NCI-H1092 treated with DMSO at 0.1 percent for 48 hours (cell line): ENCODE measurements at places on chromosomes 2 and 18.
A peak's percentile ranks its signal among the peaks of the same experiment; 100 is the strongest.

DNA sequence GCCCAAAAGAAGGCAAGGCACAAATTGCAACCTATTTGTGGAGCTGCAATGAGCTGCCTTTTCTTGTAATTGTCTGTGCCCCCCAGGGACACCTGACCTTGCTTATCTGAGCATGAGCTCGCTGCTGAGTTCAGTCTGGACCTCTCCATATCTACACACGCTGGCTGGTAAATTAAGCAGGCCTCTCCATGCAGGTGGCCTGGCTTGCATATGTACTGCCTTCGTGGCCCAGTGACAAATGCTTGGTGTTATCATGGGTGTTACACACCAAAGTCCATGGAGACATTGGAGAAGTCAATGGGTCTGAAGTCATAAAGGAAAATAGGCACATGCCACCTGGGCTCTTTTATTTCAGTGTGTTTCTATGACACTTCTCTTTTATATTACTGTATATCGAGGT is 121.2 kb downstream of the IRS1 start:
- DNase-seq, result no peak

GRCh38 chr2:32502941-32503340 is 124.9 kb upstream of the TTC27 start:
- no peak for DNase-seq

DNA sequence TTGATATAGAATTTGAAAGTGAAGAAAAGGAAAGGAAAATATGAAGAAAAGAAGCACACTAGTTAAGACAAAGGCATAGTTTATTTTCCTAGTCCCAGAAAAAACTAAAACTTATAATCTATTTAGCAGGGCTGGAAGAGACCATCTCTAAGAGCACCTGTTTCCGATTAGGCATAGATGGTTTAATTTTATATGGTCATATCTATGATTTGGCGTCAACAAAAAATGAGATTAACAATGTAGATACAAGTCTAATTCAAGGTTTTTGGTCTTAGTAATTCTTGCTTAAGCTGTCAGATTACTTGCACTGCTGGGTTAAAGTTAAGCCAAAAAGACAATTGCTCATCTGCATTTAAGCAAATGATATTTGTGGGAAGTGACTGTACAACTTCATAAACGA is 502.5 kb upstream of the FSHR start:
- no peak for DNase-seq

DNA sequence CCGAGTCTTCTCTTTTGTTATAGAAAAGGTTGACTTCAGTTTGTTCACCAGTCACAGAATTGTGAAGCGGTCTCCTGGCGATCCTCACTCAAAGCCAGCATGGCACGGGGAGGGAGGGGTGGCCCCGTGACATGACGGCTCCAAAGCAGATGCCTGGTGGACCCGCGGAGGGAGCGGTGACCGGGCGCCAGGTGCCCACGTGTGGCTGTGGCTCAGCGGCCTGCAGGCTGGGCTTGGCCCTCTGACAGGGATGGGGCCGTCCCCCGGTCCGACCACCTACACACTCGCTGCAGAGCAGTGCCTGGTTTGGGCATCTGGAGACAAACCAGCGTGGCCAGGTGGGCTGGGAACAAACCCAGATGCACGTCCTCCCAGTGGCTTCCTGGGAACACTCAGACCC is 129.1 kb upstream of the SNTG2 start:
- DNase-seq, result no peak

GRCh38 chr2:110101280-110101844 is 14.3 kb downstream of the MALL start:
- peak; percentile 92 for DNase-seq

DNA sequence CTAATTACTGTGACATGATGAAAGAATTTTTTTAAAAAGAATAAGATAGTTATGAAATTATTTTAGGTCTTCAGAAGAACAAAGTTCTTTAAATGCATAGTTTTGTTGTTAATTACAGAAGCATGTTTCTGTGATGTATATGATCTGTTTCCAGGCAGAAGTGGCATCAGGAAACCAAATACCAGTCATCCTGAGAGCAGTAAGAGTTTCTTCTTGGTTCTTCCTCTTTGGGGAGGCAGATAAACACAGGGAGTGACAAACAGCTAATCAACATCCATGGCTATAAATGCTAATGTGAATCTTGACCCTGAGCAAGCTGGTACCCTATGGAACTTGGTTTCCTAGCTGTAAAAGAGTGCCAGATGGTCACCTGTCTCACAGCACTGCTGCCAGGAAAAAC is 29.2 kb downstream of the WIPF1 start:
- DNase-seq, result no peak

- DNase-seq, result no peak
Observed at GRCh38 chr2:170404846-170405245, 226.9 kb downstream of the MYO3B start.

DNA sequence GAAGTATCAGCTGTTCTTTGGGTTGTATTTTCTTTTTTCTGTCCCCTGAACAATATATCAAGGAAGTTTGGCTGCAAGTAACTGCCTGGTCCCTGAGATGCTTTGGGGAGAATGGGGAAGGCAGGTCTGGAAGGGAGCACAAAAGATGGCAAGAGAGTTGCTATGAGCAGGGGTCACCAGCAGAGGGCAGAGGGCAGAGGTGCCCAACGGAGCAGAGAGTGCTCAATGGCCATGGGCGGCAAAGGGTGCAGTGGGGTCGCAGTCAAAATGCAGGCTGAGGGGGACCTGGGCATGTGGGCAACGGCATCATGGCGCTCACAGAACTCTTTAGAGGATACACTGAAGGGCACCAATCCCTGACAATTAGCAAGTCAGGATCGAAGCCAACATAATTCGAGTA is 107.7 kb upstream of the ATP8B1 start:
- DNase-seq, result no peak

- DNase-seq, result no peak
Observed at GRCh38 chr2:205714789-205715720, 32.8 kb downstream of the NRP2 start.

DNA sequence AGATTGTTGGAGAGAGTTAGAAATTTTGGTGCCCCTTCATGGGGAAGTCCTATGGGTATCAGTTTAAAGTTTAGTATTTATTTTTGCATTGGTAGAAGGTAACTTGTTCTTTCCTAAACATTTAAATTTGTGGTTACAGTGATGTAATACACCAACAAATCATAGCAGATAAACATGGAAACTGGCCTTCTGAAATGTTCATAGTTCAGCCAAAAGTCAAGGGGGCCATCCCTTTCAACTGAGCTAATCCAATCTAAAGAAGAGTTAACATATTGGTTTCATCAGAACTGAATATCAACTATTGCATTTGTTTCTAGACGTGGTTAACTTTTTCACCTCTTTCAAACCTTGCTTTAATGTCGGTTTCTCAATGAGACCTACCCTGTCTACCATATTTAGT is 46.3 kb downstream of the PPP1R1C start:
- no peak for DNase-seq

GRCh38 chr2:143160732-143161707 is 31.8 kb downstream of the ARHGAP15 start:
- no peak for DNase-seq

GRCh38 chr18:58728719-58729118 is 57.5 kb downstream of the MALT1 start:
- no peak for DNase-seq

GRCh38 chr18:59456657-59457056 is 97.6 kb upstream of the LMAN1 start:
- DNase-seq, result no peak

DNA sequence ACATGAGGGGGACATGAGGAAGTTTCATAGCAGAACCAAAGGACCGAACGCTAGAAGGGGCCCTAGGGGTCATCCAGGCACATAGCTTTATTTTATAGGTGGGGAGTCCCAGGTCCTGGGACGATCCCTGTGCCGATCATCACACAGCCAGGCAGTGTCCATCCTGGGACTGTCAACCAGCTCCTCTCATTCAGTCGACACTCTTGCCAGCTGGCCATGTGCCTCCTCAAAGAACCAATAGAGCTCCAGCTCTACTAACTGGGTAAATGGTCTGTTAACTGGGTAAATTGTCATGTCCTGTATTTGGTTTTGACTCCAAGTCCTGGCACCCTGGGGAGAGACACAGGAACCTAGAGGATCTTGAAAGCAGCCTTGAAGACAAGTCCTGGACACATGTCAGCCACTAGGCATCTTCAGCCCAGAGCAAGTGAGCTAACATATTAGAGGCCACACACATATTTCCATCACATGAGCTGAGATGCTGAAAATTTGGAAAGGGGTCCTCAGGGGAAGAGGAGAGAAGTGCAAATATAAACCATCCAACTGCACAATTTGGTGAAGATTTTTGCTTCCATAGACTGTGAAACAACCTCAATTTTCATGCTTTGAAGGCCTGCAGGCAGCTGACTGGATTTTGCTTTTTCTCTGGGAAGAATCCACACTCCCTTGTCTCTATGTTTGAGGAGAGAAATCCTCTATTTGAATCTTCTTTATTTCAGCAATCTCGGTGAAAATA is 361.1 kb upstream of the SLC14A2 start:
- no peak for DNase-seq

- DNase-seq, result no peak
Observed at GRCh38 chr2:20288642-20289340, 61.9 kb downstream of the PUM2 start.

GRCh38 chr18:13471971-13472628 is 253.5 kb downstream of the LDLRAD4 start:
- peak; percentile 60 for DNase-seq

DNA sequence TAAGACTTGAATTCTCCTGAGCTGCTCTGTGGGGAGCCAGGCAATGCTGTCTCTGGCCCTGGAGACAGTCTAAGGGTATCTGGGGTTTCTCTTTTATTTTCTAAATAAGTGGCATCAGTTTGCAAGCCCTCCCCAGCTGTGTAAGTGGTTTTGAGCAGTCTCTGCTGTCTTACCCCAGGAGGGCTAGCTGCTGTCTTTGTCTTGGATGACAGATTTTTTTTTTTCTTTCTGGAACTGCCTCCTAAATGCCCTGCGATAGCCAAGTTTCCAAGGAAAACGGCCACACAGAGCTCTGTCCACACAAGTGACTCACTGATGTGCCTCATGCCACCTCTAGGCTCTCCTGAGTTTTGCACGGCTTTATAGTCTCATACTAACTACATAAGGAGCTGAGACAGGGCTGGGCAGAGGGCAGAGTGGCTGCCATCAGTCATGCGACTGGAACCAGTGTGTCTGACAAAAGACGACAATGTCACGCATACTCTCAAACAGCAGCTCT is 37.2 kb upstream of the THOC1 start:
- DNase-seq, result no peak

DNA sequence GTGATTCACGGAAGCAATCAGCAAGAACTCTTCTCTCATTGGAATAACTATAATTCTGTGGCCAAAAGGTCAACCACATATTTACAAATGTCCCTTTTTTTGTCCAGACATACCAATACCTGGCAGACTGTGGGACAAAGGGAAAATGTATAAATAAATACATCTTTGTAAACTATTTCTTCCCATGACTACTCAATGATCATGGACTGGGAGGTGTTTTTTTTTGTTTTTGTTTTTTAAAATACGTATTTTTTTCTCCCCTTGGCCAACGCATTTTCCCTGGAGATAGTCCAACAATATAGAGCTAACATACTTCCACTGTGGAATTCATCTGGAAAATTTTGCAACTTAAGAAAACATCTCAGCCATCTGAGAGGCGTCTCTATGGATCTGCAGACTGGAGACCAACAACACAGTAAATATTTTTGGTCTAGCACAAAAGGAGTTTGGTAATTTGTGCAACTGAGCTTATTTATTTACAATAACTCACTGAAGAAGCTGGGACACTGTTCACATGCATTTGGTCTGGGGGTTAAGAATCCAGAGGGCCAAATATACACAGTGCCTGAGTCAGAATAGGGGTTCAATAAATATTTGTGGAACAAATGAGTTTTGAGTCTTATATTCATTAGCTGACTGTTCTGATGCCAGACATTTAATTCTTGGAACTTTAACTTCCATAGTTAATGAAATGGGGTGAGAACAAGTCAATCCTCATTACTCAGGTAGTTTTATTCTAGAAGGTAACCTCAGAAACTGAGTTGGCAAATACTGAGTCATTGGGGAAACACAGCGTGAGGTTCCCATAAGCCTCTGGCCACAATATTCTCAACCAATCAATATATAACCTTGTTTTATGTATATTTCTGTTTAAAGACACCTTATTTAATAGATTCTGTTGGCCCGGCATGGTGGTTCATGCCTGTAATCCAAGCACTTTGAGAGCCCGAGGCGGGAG is 36.2 kb downstream of the CCBE1 start:
- DNase-seq, result no peak

- no peak for DNase-seq
Observed at GRCh38 chr18:11807233-11807632, 44.0 kb upstream of the CHMP1B start.

DNA sequence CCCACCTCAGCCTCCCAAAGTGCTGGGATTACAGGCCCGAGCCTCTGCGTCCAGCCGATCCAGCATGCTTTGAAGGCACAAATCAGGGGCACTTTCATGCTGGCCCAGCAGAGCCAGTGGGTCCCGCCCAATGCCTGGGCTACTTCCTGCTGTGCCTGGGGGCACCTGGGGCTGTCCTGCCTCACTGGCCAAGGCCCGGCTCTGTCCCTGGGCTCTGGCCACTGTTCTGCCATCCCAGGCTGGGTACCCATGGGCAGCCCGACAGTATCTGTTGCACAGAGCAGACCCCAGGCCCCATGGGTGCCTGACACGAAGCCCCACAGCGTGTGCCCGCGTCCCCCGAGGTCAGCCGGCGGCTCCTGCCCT is 6.8 kb upstream of the GAL3ST2 start:
- DNase-seq, result no peak

GRCh38 chr2:223113161-223113560 is 61.2 kb downstream of the KCNE4 start:
- no peak for DNase-seq

DNA sequence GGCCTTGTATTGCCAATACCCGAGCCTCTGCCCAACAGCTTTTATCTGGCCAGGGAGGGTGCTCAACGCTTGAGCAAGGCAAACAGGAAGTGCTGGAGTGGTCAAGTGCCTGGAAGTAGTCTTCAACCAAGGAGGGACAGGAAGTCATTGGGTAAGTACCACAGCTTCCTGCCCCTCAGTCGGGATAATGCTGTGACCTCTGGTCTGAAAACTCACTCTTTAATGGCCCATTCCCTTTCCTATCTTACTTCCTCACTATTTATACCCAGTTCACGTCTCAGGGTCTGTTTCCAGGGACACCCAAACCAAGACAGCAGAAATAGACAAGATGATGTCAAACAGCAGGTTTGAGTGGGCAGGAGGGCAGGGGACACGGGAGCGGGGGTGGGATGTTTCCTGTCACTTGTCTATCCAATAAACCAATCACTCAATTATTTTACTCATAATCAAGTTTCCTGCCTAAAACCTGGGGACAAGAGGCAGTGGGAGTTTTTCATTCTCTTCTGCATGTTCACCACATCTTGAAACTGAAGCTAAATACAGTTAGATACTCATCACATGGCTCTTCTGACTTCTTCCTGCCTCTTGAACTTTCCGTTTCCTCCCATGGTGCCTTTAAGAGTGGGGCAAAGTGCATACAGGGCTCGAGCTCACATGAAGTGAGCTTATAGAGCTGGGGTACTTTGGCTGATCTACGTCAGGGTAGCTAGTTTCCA is 68.9 kb upstream of the CAB39 start:
- no peak for DNase-seq

DNA sequence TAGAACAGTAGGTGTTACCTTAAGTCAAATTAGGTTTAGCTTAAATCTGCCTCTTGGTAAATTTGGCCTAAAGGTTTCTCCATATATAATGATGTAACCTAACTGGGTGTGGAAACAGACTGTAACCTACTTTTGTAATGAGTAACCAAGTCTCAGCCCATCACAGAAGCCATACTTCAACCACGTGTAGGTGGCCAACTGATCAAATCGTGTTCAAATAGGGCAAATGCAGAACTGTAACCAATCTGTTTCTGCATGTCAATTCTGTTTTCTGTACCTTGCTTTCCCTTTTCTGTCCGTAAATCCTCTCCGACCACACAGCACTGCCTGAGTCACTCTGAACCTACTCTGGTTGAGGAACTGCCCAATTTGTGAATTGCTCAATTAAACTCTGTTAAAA is 34.0 kb upstream of the PLA2R1 start:
- DNase-seq, result no peak
